ENCODE measurements at places on chromosomes 7 and 10. TPM values are rescaled to one million over a fixed set of nuclear protein-coding genes. Genes with fewer than 3 reads are reported as not detected.

DNA sequence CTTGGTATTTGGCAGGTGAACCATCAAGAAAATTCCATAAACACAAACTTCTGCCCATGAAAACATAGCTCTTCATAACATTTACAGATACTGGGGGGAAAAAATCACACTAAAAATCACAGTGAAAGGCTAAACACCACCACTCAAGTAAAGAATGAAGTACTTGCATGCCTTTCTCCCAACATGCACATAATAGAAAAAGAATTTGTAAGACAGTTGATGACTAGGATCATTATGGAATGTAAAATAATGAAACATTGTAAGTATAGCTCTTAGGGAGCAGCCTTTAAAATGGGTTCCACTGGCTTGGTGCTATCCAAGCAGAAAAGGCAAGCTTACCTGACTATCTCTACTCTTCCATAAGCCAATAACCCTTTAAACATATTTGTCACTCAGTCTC is 299.9 kb upstream of the LRRN3 start:
- no peak for DNase-seq

DNA sequence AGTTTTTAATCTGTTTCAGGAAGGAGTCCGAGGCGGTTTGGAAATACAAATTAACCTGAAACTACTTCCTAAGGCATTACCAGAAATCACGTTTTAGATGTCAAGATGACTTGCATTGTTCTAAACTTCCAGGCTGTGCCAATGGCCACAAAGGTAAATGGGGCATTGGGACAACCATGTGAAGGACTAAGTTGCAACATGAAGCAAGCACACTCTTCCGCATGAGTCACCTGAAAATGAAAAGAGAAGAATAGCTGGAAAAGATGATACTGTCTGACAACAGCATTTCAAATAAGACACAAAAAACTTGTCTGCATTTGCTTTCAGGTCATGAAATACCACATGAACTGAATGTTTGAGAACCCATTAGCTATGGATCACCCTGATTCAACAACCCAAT is 262.1 kb downstream of the AHR start:
- no peak for DNase-seq

- DNase-seq, result no peak
Measured at GRCh38 chr7:39313974-39314373, 252.2 kb upstream of the YAE1 start.

The CCDC172 gene
- not detected for total RNA-seq

The CDK13 gene
- 44.0 TPM for total RNA-seq
